Body of pancreas (tissue), 4 donors: ENCODE measurements at places on chromosomes 6 and 20. TPM values are rescaled to one million over a fixed set of nuclear protein-coding genes. Genes with fewer than 3 reads are reported as not detected.

Gene VSTM2L
- 7.0 TPM for total RNA-seq

Gene GMPR
- 14.0 TPM for total RNA-seq

Gene APMAP
- total RNA-seq: 38.9 TPM

DNA sequence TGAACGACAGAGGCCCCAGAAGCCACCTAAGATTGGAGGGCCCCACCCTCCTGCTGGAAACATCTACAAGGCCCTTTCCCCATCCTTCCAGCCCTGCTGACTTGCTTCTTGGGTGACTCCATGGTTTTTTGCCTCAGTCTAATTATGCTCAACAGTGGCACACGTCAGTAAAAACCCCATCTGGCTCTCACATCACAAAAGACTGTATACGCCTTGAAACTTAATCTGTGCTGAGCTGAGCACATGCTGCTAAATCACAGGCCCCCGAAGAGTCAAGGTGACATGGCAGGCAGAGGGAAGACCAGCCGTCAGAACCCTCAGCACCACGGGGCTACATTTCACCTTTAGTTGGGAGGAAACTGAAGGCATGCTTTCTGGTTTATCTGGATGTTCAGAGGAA is 323.1 kb downstream of the CDH26 start:
- DNase-seq: no peak
- no peaks in the 10 kb centered on the region for H3K4me1 ChIP-seq
- no peaks in the 10 kb centered on the region for H3K27me3 ChIP-seq
- H3K36me3 ChIP-seq: no peaks in the 10 kb centered on the region

- DNase-seq: peak; percentile 62
- H3K27ac ChIP-seq: no peak overlapping the region
- no peaks in the 10 kb centered on the region for H3K27me3 ChIP-seq
Observed at GRCh38 chr6:44253307-44254101, 3.8 kb downstream of the SLC35B2 start.

DNA sequence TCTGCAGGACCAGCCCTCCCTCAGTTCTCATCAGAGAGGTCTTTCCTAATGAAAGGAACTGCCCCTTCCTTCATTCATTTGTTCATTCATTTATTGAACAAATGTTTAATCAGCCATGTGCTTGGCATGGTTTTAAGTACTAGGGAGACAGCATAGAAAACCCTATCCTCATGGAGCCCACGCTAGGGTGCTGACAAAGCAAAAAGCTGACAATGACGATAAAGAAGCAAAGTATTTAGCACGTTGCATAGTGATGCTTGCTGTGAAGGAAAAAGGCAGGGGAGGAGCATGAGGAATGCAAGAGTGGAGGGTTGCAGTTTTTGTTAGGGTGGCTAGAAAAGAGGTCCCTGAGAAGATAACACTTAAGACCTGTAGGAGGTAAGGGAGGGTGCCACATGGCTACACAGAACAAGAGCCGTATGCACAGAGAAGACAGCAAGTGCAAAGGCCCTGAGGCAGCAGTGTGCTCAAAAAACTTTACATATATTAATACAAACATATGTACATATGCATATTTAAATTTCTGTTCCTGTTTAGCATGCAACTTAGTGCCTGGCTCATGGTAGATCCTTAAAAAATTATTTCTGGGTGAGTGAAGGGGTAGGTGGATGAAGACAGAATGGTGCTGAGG is 98.9 kb downstream of the EYA2 start:
- H3K36me3 ChIP-seq: no peaks in the 10 kb centered on the region
- no peak overlapping the region for H3K4me3 ChIP-seq
- peaks cover 35% of the 10 kb centered on the region for H3K4me1 ChIP-seq
- H3K27me3 ChIP-seq: no peaks in the 10 kb centered on the region
- H3K27ac ChIP-seq: peak overlapping the region; percentile 85
- DNase-seq: no peak

DNA sequence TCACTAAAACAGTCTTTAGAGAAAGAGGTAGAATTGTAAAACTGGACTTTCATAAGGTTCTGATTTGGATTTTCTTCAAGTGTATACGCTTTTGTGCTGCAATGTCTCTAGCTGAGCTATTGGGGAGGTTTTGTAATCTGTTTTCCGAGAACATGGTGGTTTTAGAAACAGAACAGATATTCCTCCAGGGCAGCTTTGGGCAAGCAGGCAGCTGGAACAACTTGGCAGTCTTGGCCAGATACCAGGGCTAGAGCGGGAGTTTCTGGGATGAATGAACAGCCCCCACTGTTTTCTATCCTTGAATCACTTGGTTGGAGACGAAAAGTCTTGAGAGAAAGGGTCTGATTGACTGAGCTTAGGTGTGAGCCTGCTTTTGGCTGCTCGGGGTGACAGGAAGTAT is 17.1 kb upstream of the ARMC2 start:
- H3K36me3 ChIP-seq: no peaks in the 10 kb centered on the region
- H3K4me1 ChIP-seq: peaks cover 12% of the 10 kb centered on the region
- no peaks in the 10 kb centered on the region for H3K27me3 ChIP-seq
- no peak for DNase-seq
- H3K27ac ChIP-seq: no peak overlapping the region
- H3K4me3 ChIP-seq: no peak overlapping the region

DNA sequence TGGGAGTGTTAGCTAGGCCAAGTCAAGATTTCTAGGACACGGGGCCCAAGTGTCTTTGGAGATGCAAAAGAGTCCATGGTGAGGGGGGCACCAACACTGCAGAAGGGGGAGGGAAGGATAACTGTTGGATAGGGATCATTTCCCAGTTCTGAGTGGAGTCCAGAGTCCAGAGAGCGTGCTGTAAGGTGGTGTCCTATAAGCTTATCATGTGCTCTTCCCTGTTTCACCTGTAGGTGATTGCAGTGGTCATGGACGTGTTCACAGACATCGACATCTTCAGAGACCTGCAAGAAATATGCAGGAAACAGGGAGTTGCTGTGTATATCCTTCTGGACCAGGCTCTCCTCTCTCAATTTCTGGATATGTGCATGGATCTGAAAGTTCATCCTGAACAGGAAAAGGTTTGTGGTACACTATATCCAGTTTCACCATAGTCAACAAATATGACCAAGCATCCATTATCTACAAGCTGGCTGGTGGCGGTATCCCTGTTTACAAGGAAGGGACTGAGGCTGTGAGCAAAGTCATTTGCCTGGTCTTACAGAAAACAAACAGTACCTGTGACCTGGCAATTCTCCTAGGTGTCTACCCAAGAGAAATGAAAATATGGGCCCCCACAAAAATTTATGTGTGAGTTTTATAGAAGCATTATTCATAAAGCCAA is 15.6 kb downstream of the FAM83D start:
- no peaks in the 10 kb centered on the region for H3K27me3 ChIP-seq
- no peak for DNase-seq
- H3K4me1 ChIP-seq: no peaks in the 10 kb centered on the region
- H3K4me3 ChIP-seq: no peak overlapping the region

DNA sequence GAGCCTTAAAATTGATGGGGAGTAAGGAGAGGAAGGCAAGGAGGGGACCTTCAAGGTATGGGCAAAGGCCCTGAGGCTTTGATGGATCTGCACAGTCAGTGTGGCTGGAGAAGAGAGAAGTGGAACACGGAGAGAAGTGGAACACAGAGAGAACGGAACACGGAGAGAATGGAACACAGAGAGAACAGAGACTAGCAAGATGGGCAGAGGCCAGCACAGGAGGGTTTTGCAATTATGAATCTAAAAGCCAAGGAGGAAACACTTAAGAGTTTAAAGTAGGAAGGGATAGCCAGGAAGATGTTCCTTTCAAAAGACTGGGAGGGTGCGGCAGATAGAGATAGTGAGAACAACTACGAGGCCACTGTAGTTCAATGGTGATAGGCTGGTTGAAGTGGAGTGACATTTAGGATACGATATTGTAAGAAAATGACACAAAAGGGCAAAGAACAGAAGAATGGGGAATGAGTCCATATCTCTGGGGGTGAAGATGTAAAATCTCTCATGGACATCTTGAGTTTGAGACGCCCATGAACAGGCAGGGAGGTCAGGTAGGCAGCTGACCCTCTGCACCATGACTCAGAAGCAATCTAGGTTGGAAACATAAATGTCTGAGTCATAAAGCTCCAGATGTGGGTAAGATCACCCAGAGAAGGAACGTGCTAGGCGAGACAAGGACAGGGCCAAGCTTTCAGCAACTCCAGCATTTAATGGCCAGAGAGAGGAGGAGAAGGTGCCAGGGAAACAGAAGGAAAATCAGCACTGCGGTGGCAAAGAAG is 25.4 kb downstream of the ZMYND8 start:
- H3K27me3 ChIP-seq: no peaks in the 10 kb centered on the region
- no peak for DNase-seq
- no peak overlapping the region for H3K4me3 ChIP-seq
- peaks cover 37% of the 10 kb centered on the region for H3K4me1 ChIP-seq

DNA sequence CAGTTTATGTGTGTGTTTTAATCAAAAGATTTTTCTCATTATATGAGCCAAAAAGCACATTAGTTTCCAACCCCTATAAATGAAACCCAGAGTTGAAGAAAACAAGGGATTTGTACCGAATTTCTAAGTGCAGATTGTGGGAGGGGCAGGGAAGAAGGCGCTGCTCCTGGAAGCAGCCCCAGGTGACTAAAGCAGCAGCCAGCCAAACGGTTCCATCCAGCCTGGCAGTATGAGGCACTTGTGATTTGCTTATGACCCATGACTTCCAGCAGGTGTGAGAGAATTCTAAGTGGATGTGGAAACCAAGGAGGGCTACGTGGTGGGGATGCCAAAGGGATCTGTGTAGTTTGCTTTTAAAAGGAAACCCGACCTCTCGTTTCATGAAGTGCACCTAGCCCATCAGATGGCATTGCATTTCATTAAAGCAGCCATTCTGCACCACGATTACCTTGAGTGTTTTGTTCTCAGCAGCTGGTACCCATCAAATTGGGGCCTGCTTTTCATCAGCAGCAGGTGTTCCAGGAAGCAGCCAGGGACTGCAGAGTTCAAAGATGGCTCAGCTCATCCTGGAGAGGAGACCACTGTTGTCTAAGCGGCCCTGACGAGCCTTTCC is 79.1 kb downstream of the DTD1 start:
- H3K4me3 ChIP-seq: no peak overlapping the region
- no peak for DNase-seq
- no peaks in the 10 kb centered on the region for H3K36me3 ChIP-seq
- H3K27me3 ChIP-seq: no peaks in the 10 kb centered on the region
- H3K4me1 ChIP-seq: peaks cover 6% of the 10 kb centered on the region
- no peak overlapping the region for H3K27ac ChIP-seq
